ENCODE measurements at places on chromosomes 2 and 18. TPM values are rescaled to one million over a fixed set of nuclear protein-coding genes. Genes with fewer than 3 reads are reported as not detected.

Gene NMUR1
- total RNA-seq, result not detected

Gene UGT1A3
- total RNA-seq, result not detected

Gene ZAP70
- total RNA-seq, result not detected

Gene SKOR2
- not detected for total RNA-seq
